Tongue (tissue), 3 donors: ENCODE measurements at places on chromosomes 1 and 21.

- DNase-seq: no peak
These were observed 93.8 kb downstream of the LAMC2 start for GRCh38 chr1:183279835-183280234.

DNA sequence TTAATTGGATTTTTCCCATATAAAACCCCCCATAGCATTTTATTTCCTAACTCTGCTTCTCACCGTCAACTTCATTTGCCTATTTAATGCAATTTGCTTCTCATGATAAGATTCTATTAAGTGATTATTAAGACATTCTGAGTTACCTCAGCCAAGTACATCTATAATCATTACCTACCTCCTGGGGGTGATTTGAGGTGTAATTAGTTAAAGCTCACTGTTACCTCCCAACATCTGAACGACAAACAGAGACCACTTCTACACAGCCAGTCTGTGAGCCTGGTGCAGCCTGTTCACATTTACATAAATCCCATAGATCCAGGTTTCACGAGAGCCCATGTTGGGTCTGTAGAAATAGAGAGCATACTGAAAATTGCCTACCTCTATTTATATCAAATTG is 65.7 kb upstream of the SSX2IP start:
- DNase-seq: no peak

DNA sequence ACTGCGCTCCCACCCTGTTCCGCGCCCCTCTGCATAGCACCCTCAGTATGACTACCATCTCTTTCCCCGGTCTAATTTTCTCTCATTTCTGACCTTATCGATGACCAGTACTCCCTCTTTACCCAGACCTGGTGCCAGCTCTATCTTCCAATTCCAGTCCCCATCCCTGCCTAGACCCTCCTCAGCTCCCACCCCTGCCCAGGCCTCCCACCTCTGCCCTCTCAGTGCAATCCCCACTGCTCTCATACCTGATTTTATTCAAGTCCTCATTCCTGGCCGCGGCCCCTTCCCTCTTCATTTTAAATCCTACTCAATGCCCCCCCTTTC is 1.3 kb downstream of the USP24 start:
- DNase-seq: no peak

- peak; percentile 71 for DNase-seq
These were observed 84.1 kb upstream of the C21orf91 start for GRCh38 chr21:17903029-17903806.

DNA sequence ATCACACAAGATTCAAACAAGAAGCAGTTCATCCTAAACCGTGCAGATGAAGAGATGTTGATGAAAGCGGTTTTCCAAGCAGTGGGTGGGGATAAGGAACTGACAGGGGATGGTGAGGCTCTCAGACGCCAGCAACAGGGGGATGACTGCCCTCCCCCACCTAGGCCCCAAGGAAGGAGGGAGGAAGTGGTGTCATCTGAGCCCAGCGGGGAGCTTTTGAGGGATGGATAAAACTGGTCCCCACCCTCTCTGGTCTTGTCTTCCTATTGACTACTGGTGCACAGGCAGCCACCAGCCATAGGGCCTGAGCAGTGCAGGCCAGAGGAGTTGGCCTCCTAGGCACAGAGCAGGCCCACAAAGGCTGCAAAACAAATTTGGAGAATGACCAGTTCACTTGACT is 175.5 kb downstream of the HUNK start:
- DNase-seq: no peak

GRCh38 chr1:239250353-239251035 is 135.9 kb upstream of the CHRM3 start:
- no peak for DNase-seq
